ENCODE measurements at places on chromosomes 1 and 21. TPM values are rescaled to one million over a fixed set of nuclear protein-coding genes. Genes with fewer than 3 reads are reported as not detected.
A peak's percentile ranks its signal among the peaks of the same experiment; 100 is the strongest.

- H3K4me3 ChIP-seq = no peak overlapping the region
- H3K4me1 ChIP-seq = no peaks in the 10 kb centered on the region
- no peaks in the 10 kb centered on the region for H3K27me3 ChIP-seq
- no peaks in the 10 kb centered on the region for H3K36me3 ChIP-seq
- no peak overlapping the region for H3K27ac ChIP-seq
- no peak for DNase-seq
Measured at GRCh38 chr1:182633657-182634281, 29.6 kb upstream of the RGS16 start.

GRCh38 chr1:218390618-218391017 is 45.5 kb downstream of the TGFB2 start:
- DNase-seq = no peak
- no peaks in the 10 kb centered on the region for H3K36me3 ChIP-seq
- H3K4me3 ChIP-seq = no peak overlapping the region
- H3K27me3 ChIP-seq = no peaks in the 10 kb centered on the region

DNA sequence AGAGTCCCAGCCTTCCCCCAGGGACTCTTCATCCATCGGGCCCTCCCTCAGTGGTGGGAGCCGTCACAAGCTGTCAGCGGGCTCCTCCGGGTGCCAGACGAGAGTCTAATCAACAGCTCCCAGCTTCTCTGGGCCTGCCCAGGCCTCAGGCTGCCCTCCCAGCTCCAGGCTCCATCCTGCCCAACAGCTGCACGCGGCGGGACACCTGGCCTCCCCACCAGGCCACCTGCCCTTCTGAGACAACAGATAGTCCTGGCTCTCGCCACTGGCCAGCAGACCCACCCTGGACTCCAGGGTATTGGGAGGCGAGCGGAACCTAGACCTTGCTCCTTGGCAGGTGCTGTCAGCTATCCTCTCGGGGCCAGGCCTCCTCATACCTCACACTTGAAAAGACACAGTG is 3.1 kb downstream of the WNT4 start:
- no peaks in the 10 kb centered on the region for H3K36me3 ChIP-seq
- H3K27me3 ChIP-seq = no peaks in the 10 kb centered on the region
- no peak overlapping the region for H3K27ac ChIP-seq
- no peak overlapping the region for H3K4me3 ChIP-seq
- DNase-seq = no peak

DNA sequence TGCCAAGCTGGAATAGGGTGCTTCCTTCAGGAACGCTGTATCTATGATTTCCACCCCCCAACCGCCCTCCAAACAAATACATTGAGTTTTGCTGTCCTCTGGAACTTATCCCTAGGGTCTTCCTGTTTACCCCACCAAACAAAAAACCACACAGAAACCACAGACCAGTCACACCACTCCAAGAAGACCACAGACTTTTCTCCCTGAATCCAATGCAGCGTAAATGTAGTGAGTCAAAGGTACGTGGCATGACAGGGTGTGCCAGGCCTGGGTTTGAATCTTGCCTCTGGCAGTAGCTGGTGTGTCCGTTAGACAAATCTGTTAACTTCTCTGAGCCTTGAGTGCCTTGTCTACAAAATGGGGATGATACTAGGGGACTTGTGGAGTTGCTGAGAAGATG is 27.8 kb downstream of the ASAP3 start:
- H3K36me3 ChIP-seq = peaks cover 15% of the 10 kb centered on the region
- no peak overlapping the region for H3K27ac ChIP-seq
- H3K4me1 ChIP-seq = peaks cover 6% of the 10 kb centered on the region
- no peaks in the 10 kb centered on the region for H3K27me3 ChIP-seq
- no peak overlapping the region for H3K4me3 ChIP-seq

DNA sequence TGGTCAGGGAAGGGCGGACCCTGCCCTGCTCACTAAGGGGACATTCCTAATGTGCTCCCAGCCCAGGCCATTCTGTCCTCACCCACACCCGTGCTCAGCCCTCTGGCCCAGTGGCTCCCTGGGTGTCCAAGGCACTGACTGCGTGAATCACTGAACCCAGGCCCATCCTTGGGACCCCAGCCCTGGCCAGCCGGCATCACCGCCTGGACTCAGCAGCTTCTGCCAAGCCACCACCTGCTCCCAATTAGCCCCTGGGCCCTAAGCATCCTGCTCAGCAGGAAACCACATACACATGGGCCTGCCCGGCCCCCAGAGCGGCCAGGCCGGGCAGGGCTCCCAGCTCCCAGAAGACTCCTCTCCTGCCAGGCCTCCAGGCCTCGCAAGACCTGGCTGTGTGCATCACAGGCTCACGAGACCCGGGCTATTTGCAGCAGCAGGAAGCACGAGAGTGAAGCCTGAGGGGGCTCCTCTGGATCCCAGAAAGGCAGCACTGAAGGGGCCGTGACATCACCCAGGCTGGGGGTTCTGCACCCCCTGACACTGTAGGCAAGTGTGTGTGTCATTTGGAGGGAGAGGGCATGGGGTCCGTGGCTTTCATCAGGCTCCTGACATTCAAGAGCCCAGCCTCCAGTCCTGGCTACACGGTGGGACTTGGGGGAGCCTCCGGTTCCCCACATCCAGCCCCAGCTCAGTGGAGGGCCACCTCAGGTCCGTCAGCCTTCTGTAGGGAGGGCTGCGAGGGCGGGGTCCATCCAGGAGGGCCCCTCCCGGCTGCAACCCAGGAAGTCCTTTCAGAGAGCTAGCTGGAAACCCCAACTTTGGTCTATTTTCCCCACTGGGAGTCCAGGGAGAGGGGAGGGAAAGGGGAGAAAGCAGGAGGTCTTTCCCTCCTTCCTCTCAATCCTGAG is 1.6 kb downstream of the MFAP2 start:
- peak overlapping the region; percentile 93 for H3K27ac ChIP-seq
- no peaks in the 10 kb centered on the region for H3K36me3 ChIP-seq
- DNase-seq = peak; percentile 89
- no peaks in the 10 kb centered on the region for H3K27me3 ChIP-seq
- H3K4me3 ChIP-seq = peak overlapping the region; percentile 62

DNA sequence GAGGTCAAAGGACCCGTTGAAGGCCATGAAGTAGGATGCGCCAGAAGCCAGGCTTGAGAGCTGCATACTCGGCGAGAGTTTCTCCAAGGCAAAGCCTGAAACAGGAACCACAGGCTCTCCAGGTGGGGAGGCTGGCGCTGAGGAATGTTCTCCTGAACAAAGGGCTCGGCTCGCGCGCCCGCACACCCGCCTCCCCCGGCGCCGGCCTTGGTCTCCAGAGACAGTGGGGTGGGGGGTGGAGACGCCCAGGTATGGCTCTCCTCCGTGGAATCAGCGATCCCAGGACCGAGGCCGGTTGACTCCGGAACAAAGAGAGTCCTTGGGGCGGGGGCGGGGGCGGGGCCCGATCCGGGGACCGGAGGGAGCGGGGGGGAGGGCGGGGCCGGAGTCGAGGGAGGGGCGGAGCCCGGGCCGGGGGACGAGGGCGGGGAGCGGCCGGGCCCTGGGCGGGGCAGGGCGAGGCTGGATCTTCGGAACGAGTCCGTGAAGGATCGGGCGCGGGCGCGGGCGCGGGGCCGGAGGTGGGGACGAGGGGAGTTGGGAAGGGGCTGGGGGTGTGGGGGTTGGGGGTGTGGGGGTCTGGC is 85.0 kb downstream of the NKAIN1 start:
- no peaks in the 10 kb centered on the region for H3K36me3 ChIP-seq
- H3K27me3 ChIP-seq = no peaks in the 10 kb centered on the region
- H3K27ac ChIP-seq = peak overlapping the region; percentile 88
- no peaks in the 10 kb centered on the region for H3K4me1 ChIP-seq

GRCh38 chr1:218636548-218636947 is 291.4 kb downstream of the TGFB2 start:
- H3K27ac ChIP-seq = no peak overlapping the region
- no peak overlapping the region for H3K4me3 ChIP-seq

ADAMTS5 gene
- 27.5 TPM for total RNA-seq

SLAMF7 gene
- not detected for total RNA-seq

DNA sequence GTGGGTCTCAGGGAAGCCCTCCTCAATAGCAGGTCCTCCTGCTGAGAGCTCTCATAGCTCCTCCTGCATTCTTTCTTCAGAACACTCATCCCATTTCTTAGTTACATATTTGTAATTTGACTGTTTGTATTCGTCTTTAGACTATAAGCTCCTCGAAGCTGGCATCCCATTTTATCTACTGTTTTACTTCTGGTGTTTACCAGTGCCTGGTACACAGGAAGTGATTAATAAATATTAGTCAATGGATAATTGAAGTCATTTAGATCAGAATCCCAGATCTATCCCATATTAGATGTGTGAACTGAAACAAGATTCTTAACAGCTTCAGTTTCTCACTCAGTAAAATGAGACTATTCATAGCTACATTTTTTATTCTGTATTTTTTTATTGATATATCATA is 88.7 kb downstream of the PLPP3 start:
- H3K4me1 ChIP-seq = peaks cover 5% of the 10 kb centered on the region
- H3K27me3 ChIP-seq = no peaks in the 10 kb centered on the region
- peaks cover 18% of the 10 kb centered on the region for H3K36me3 ChIP-seq
- DNase-seq = no peak

DNA sequence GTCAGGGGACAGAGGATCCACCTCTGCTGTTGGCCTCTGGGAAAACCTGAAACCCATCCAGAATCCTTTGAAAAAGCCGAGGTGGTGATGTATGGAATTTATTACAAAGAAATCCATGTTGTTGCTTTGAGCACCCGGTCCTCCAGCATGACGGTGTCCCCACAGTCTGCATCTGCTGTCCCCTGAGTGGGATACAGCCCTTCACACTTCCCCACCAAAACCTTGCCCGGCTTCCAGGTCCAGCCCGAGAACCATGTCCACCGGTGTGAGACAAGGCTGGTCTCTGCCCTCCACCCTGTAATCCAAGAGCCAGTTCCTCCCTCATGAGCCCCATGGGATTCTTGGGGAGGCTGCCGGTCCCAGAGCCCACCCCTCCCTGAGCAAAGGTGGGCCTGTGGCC is 70.5 kb downstream of the STUM start:
- no peak overlapping the region for H3K4me3 ChIP-seq
- H3K27ac ChIP-seq = no peak overlapping the region
- H3K27me3 ChIP-seq = no peaks in the 10 kb centered on the region
- no peaks in the 10 kb centered on the region for H3K36me3 ChIP-seq
- DNase-seq = no peak

DNA sequence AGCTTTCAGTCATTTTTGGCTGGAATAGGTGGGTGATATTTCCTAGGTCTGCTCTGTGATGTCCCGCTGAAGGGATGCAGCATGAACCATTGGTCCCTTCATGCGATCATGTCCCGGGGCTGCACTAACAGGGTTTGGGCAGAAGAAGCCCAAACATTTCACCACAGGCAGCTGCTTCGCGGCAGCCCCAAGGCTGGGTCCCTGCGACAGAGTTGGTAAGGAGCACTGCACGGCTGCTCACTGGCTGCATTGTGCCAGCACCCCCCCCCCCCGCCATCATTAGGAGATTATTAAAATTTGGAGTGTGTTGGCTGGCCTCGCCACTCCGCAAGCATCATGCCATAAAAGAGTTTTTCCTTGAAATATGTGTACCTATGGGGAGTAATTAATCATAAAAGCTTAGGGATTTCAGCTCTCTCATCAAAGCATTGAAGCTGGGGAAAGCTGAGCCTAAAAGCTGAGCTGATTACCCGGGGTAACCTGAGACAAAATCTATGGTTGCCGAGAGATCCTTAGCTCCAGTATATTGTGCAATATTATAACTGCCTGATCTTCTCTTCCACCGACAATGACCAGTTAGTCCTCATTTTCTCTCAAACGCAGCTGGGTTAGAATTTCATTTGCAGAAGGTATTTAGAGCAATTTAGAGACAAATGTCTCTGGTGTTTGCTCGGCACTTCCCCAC is 62.5 kb downstream of the PEX14 start:
- H3K27ac ChIP-seq = no peak overlapping the region
- no peaks in the 10 kb centered on the region for H3K36me3 ChIP-seq
- no peaks in the 10 kb centered on the region for H3K27me3 ChIP-seq
- no peak for DNase-seq
- H3K4me3 ChIP-seq = no peak overlapping the region

- peaks cover under 1% of the 10 kb centered on the region for H3K36me3 ChIP-seq
- no peak for DNase-seq
- no peak overlapping the region for H3K4me3 ChIP-seq
Measured at GRCh38 chr1:110393286-110393685, 2.5 kb upstream of the SLC16A4 start.

GRCh38 chr1:93441589-93441988 is 6.3 kb upstream of the FNBP1L start:
- no peaks in the 10 kb centered on the region for H3K27me3 ChIP-seq
- H3K4me1 ChIP-seq = no peaks in the 10 kb centered on the region
- no peak overlapping the region for H3K27ac ChIP-seq
- H3K36me3 ChIP-seq = no peaks in the 10 kb centered on the region

DNA sequence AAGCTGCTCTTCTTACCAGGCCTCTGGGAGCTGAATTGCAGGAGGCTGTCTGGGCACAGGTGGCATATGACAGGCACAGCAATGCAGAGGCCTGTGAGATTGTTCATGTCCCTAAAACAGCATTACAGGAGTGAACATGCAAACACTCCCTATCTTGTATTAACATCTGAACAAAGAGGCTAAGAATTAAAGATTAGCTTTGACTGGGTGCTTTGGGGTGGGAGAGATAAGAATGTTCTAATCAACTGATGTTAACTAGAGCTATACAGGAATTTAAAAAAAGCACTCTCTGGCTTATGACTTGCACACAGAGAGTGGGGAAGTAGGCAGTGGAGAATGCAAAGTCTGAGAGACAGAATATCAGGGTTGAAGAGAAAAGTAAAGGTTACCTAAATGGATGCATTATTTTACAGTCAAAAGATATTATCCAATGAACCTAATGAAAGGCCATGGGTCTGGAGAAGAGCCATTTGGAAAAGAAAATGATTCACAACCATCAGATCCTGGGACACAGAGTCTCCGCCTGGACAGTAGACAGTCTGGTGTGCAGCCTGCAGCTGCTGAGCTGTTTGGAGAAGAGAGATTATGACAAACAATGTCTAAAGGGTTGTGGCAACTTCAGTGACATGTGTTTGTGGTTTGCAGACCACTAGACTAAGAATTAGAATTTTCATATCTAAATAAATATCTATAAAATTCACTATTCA is 20.2 kb downstream of the DPT start:
- H3K4me3 ChIP-seq = no peak overlapping the region
- H3K27ac ChIP-seq = no peak overlapping the region
- H3K36me3 ChIP-seq = no peaks in the 10 kb centered on the region
- DNase-seq = no peak
- H3K4me1 ChIP-seq = no peaks in the 10 kb centered on the region
- no peaks in the 10 kb centered on the region for H3K27me3 ChIP-seq

DNA sequence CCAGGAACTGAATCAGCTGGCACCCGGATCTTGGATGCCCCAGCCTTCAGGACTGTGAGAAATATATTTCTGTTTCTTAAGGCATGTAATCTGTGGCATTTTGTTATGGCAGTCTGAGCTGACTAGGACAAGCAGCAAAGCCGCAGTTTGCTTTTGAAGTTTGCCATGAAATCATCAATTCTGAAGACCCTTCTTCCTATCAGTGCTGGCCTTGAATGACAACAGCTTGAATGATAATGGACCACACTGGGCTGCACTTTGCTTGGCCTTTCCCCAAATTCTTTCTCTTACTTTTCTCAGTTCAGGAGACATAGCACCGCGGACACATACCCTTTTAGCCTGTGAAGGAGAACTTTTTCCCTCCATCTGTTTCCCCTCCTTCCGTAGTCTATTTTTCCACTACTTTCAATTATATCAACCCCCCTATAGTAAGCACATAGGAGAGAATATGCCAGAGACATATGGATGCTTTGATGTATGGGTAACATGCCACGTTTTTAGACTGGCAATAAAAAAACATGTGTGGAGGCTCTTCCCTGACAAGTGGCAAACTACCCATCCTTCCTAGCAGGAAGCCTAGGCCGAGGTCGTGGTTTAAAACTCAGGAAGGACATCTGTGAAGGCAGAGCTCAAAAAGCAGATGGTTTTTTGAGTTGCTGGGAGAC is 42.9 kb downstream of the HLX start:
- H3K27me3 ChIP-seq = no peaks in the 10 kb centered on the region
- H3K4me1 ChIP-seq = no peaks in the 10 kb centered on the region
- no peaks in the 10 kb centered on the region for H3K36me3 ChIP-seq
- no peak overlapping the region for H3K27ac ChIP-seq
- DNase-seq = no peak

Data from ascending aorta (tissue), 2 donors.